ENCODE measurements at places on chromosomes 2 and 18.

- no peak for DNase-seq
Measured at GRCh38 chr18:26614374-26614773, 66.0 kb upstream of the KCTD1 start.

DNA sequence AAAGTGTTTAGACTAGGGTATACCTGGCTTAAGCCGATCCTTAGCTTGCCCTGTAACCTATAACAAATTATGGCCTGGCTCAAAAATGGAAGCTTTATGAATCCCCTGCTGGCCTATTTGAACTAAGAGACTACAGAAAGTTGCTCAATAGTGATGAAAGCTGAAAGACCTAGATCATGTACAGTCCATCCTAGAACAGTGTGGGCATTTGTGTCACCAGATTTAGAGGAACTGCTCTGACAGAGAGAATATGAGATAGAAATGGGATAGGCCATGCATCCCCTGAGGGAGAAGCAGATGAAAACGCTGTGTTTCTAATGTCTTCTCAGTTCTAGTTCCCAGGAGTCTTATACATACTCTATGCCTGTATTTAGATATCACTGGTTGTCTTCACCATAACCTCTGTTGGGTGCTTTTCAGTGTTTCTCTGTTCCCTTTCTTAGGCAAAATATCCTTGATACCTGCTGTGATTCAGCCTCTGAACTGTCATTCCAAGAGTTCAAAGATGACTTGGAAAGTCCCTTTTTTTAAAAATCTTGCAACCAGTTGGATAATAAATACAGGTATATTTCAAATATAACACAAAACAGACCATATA, 246.9 kb upstream of the SLC39A10 start:
- DNase-seq, result no peak

DNA sequence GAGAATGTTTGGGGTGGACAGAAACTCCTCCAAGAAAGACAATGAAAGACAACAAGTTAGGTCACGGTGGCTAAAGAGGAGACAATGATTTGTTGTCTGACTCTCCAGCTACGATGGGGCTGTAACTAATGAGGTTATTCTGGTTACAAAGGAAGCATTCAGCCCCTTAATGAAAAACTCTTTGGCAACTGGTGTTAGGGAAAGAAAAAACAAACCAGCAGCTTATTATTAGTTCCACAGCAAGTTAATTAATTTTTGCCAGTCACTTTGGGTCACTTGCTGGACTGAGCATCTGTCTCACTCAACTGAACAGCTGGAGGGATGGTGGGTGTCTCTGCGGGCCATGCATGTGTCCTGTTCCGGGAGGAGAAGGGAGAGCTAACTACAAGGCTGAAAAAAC, 263.7 kb downstream of the ALK start:
- no peak for DNase-seq

DNA sequence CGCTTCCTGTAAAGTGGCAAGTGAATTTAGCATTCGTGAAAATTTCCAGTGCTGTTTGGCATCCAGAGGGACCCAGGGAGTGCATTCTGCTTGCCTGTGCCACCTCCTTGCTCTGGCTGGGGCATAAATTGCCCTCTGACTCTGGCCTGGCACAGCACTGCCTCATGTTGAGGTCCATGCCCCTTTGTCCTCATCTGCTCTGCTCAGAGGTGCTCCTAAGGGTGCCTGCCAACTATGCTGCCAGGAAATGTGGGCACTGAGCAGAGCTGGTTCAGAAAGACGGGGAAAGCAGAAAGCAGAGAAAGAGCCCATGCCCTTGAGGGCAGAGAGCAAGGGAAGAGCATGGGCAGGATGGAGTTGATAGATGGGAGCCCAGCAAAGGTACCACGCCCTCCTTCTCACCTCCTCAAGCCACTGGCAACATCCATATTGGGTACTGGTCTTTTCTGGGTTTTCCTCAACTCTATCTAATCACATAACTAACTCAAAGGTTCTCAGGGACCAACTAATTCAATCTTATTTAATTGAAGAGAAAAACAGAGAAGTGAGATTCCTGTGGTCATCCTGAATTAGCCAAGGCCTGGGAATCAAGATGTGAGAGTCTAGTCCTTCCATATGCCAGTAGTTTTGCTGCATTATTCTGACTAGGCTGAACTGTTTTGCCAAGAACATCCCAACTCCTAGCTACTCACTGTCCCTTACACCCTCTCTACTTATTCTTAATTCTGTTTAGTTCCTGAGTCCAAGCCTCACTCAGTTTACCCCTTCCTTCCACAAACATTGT, 441.5 kb upstream of the TNP1 start:
- no peak for DNase-seq

- no peak for DNase-seq
Measured at GRCh38 chr2:205852457-205852856, 170.2 kb downstream of the NRP2 start.

DNA sequence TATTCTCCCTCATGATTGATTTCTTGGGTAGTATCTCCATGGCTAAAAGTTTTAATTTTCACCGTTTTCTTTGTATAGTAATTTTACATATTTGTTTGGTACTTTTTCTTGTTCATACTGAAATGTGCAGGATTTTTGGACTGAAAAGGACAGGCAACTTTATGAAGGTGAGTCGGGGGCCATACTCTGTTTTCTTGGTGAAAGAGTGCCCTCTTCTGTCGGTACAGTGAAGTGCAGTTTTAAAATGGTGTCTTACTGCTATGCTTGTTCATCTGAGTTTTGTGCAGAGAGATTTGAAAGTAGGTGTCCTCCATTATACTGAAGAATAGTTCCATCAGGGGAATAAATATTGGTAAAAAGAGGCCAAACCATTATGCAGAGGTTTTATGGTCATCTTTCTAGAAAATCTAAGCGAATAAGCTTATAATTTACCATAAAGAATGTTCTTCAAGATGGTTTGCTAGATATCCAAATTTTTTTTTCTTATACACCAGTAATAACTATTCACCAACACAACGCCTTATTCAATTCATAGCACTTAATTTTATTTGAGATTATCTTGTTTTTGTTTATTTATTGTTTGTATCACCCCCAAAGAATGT, 8.7 kb upstream of the SERPINB13 start:
- DNase-seq, result no peak

- DNase-seq, result no peak
Measured at GRCh38 chr2:191626497-191627151, 51.3 kb upstream of the NABP1 start.
